ENCODE measurements at places on chromosomes 12 and 14.

GRCh38 chr12:102407776-102408486 is 72.4 kb downstream of the IGF1 start:
- DNase-seq, result no peak

DNA sequence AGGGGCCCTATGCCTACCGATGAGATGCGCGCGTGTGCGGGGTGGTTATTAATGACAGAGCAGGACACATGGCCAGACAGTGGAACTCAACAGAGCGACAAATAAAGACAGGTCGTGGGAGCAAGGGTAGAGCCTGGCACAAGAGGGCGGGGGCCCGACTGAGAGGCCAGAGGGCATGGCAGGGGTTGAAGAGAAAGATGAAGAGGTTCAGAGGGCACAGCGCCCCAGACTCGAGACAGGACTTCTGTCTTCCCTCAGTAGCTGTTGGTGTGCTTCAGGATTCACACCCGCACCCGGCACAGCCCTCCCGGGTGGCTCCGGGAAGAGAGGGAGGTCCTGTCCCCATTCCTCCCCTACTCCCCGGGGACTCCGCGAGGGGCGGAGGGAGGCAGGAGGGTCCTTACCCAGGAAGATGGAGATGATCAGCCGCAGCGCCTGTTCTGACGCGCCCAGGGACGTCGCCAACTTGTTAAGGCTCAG is 366 bp downstream of the LPCAT3 start:
- DNase-seq, result no peak

- no peak for DNase-seq
These were observed 3.1 kb upstream of the AVIL start for GRCh38 chr12:57821474-57822214.

GRCh38 chr12:70609203-70609602 is 28.0 kb downstream of the PTPRB start:
- no peak for DNase-seq

GRCh38 chr12:101779626-101780025 is 40.4 kb upstream of the SYCP3 start:
- no peak for DNase-seq

DNA sequence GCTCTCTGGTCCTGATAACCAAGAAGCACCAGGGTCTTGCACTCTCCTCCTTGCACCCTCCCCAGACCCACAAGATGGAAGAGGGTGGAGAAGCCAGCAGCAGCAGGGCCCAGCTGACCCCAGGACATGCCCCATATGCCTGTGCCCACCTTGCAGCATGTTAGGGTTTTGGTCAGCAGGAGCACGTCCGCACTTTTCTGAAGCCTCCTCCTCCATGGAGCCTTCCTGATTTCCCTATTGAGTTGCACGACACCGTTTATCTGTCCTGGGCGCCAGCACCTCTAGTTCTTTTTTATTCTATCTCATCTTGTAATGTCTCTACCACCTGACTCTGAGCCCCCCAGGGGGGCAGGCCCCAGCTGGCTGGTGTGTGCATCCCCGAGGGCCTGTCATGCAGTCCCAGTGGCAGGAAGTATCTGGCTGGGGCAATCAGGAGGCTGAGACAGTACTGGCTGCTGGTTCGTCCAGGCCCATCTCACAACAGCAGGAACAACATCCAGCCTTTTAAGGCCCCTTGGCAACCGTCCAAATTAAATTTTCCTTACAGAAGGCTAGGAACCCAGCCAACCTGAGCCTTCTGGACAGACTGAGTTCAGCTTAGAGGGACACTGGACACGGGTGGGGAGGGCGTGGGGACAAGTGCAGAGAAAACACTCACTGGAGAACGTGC is 39.6 kb downstream of the CCDC85C start:
- DNase-seq, result no peak

GRCh38 chr14:76908834-76909233 is 82.6 kb downstream of the LRRC74A start:
- peak; percentile 79 for DNase-seq

Measured in CD8-positive, alpha-beta T cell (primary cell).